CD4-positive, alpha-beta T cell treated with Interleukin-2 at 100 ng/mL for 4 hours (primary cell): ENCODE measurements at places on chromosomes 1 and 21.

DNA sequence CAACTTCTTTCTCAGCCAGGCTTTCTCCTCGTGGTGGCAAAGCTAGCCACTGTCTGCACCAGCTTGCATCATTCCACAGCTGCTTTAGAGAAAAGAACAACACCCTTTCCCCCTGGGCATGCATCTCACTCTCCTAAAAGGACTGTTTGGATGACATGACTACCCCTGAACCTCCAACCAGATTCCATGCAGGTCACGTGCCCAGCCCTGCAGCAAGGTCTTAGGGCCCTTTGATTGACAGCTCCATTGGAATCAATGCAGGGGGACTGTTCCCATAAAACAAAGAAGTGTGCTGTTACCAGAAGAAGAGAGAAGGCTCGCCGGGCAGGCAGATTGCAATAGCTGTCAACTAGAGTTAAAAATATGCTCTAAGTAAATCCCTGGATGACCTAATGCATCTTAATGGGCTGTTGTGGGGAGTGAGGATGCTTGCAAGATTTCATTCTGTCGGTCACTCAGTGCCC is 24.4 kb downstream of the KCNA2 start:
- DNase-seq = no peak

- no peak for DNase-seq
Measured at GRCh38 chr1:206521127-206521526, 13.8 kb downstream of the RASSF5 start.

DNA sequence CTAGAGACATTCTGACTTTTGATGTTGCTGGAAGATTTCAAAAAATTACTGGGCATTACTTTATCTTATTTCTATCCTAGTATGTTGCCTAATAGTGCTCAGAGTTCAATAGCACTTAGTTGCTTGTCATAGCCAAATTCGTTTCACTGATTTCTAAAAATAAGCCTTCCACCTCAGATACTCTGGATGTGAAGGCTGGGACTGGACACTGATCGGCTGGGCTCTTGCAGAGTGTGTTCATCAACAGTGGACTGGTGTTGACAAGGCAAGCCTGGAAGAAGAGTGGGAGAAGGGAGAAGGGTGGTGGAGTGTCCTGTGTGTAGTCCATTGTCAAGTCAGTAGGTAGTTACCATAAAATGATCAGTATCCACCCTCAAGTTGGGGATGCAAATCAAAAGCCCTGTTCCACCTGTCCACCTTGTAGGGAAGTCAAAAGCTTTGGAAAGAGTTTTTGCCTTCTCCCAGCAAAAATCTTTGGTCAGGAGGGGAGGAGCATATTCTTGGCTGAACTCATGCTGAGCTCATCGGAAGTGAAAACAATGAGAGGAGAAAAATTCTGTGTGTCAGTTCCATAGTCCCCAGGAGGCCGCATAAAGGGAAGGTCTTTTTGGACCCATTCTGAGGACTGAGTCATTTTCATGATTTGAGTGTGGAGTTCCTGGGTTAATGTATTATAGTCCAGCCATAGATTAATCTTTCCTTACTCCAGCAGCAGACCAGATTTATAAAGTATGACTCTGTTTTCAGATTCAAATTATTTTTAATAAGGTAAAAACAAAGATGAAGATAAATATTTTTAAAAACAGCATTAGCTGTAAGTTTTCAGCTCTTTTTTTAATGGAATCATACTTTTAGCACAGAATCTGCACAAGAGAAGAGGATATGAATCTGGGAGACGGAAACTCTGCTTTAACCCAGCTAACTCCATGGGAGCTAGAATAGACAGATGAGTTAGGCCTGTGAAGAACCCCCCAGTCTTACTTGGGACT is 99.5 kb upstream of the BMP8A start:
- DNase-seq = no peak

DNA sequence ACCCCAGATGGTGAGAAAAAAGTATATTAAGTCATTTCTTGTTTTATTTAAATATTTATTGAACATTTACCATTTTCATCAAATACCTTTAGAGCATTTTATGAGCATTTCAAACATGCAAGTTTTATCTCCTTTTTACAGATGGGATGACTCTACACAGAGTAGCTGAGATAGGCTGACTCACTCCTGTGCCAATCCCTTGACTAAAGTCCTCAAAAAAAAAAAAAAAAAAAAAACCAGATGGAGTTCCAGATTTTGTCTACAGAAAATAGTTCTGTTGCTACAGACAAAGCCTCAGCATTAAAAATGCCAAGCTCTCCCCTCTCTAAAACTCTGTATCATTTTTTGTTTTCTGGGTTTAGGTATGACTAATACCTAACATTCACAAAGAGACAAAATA is 303.0 kb upstream of the PLD5 start:
- no peak for DNase-seq

GRCh38 chr1:25245809-25246599 is 1.2 kb downstream of the RSRP1 start:
- DNase-seq = peak; percentile 15

DNA sequence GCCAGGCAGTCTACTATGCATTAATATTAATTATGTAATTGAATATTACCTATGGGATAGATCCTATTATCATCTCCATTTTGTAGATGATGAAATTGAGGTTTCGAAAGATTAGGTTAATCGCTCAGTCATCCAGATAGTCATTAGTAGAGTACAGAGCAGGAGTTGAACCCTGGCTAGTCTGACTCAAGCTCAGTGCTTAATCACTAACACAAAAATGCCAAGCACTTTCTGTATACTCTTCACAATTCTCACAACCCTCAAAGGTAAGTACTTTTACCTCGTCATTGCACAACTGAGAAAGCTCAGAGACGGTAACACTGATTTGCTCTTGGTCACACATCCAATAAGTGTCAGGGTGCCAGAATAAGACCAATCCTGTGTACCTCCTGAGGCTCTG is 280.2 kb upstream of the PLXNA2 start:
- no peak for DNase-seq

DNA sequence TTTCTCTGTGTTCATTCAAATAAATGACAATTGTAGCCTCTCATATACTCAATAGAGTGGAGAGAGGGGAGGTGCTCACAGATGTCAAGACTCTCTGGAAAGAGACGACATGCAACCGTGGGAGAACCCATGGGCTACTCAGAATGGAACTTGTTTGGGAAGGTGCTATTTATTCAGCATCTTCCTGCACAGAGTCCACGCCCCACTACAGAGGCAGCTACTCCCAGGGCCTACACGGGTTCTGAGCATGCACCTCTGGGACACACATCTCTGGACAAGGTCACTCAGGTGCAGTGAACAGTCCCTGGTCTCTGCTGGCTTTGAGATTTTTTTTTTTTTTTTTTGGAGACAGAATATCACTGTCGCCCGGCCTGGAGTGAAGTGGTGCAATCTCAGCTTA is 64.1 kb downstream of the NID1 start:
- DNase-seq = no peak

GRCh38 chr1:33473900-33474299 is 1.5 kb downstream of the ZSCAN20 start:
- DNase-seq = no peak

GRCh38 chr1:29716306-29716705 is 480.0 kb downstream of the PTPRU start:
- no peak for DNase-seq

DNA sequence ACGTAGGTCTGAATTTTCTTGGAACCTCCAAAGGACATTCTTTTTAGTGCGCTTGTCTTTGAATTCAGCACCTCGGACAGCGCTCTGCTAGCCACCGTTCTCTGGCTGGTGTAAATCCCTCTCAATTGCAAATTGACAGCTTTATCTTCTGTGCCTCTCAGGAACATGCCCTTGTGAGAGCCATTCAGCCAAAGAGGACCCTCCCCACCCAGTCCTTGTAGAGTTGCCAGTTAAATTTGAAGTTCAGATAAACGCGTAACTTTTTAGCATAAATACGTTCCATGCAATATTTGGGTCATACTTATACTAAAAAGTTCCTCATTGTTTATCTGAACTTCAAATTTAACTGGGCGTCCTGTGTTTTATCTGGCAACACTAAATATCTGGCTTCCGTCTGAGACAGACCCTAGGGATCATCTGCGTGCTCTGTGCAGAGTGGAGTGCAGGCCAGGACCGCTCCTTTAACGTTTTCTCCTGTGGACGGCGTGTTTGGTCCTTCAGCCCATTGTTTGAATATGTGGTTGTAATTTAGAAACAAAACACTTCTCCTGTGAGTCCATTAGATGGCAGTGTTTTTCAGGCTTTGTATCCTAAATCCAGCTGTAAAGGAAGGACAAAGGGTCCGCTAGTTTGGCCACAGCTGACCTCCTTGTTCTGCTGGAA is 7.0 kb downstream of the KCNAB2 start:
- DNase-seq = peak; percentile 46
